ENCODE measurements at places on chromosomes 4 and X. TPM values are rescaled to one million over a fixed set of nuclear protein-coding genes. Genes with fewer than 3 reads are reported as not detected.

DNA sequence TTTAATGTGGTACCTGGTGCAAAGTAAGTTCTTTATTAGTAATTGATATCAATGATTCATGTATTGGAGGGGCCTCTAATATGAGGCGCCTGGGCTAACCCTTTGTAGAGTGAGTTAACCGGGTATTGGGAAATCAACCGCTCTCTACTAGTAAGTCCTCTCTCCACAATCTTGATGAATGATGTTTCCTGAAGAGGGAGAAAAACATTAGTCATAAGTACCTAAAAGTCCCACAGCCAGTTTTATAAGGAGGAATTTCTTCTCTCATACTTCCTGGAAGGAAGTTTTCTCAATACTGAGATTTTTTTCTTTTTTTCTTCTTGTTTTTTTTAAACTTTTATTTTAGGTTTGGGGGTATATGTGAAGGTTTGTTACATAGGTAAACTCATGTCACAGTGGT is 62.3 kb downstream of the AGTR2 start:
- DNase-seq, result no peak

GRCh38 chr4:186761393-186761792 is 37.7 kb upstream of the FAT1 start:
- DNase-seq, result no peak

Gene CLDN22
- polyA plus RNA-seq, result 0.07 TPM

DNA sequence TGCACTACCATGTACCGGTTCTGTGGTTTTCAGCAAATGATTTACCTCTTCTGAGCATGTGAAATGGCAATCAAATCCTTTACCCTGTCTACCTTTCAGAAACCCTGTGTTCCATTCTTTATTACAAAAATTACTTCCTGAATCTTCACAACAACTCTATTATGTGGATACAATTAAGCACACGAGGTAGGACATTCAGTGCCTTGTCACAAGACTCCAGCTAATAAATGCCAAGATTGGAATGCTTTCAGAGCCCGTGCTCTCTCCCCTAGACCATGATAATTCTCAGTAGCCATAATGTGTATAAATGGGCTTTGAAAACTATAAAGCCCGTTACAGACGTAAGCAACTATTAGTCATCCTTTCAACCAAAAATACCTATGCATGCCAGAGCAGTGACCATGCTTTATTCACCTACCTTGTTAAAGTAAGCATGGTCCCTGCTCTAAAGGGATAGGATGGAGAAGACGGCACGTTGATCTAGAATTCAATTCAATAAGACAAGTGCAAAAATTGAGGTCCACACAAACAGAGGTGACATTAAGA is 2.4 kb downstream of the RXFP1 start:
- DNase-seq, result no peak

Gene ARL9
- polyA plus RNA-seq, result not detected

- DNase-seq, result no peak
Measured at GRCh38 chr4:106803083-106803482, 233.0 kb downstream of the DKK2 start.

Gene IL2
- not detected for polyA plus RNA-seq

Gene AKAP14
- polyA plus RNA-seq, result 0.20 TPM

DNA sequence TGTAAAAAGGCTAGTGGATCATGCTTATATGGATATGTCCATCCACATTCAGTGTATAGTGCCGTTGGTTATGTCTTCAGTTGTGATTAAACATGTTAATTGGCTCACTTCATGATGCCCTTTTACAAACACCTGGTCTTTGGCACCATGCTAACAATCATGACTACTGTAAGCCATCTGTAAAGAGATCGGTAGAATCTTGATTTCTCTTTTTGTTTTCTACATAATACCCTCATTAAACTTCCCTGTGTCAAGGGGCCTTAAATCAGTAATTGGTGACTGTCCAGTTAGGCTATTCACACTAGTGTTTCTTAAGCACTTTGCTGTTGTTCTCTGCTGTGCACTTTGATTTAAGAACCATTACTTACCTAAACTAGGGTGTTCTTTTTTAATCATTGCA is 475.2 kb downstream of the RPA4 start:
- DNase-seq, result no peak

DNA sequence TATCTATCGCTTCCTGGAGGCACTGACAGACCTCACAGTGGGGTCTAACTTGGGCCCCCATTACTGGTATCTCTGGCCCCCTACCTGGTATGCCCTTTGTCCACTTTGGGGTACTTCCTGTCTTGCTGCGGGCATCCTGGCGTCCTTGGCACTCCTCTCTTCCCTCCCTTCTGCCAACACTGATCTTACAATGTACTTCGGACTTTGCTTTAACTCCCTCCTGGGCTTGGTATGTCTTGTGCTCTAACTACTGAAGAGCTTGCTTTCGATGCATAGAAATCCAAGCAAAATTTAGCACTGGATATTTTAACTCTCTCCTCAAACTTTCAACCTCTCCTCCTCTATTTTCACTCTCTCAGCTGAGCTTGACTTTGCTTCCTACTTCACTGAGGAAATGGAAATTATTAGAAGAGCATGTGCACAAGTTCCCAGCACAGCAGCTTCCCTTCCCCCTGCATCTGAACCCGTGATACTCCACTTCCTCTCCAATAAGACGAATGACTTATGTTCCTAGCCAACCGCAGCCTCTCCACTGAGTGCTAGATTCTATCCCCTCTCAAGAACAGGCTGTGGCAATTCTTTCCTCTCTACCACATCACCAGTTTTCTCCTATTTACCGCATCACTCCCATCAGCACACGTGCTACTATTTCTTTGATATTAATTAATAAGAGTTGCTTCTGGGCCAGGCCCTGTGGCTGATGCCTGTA is 52.9 kb downstream of the SUPT20HL2 start:
- DNase-seq, result no peak

Gene SOD3
- not detected for polyA plus RNA-seq

GRCh38 chr4:85028910-85029309 is 62.4 kb upstream of the WDFY3 start:
- DNase-seq, result no peak

DNA sequence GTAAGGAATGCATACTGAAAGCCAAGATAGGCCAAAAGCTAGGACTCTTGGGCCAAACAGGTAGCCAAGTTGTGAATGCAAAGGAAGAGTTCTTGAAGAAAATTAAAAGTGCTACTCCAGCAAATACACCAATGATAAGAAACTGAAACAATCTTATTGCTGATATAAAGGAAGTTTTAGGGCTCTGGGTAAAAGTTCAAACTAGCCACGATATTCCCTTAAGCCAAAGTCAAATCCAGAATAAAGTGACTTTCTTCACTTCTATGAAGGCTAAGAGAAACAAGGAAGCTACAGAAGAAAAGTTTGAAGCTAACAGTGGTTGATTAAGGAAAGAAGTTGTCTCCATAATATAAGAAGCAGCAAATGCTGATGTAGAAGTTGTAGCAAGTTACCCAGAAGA is 397.6 kb downstream of the PACRGL start:
- DNase-seq, result no peak

DNA sequence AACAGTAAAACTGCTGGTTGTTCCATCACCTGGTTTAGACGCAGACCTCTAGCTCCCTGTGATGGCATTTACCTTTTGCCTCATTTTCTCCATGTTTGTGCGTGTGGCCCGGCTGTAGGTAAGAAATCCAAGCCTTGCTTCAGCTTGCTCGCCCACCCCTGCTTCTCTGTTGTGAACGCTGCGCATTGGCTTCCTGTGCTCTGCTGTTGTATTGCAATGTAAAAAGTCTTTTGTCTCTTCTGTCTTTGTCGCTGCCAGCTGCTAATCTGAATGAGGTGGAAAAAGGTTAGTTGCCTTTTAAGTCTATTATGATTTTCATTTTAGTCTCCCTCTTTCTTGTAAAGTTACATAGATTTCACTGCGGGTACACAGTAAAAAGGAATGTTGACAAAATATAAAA is 127.3 kb upstream of the PACRGL start:
- no peak for DNase-seq

GRCh38 chr4:137543198-137543597 is 10.9 kb upstream of the PCDH18 start:
- no peak for DNase-seq

Gene SYN1
- not detected for polyA plus RNA-seq

Gene SSR4
- polyA plus RNA-seq, result 319 TPM

Gene MND1
- polyA plus RNA-seq, result 4.8 TPM

Gene CENPVL3
- polyA plus RNA-seq, result not detected

Gene TEX11
- polyA plus RNA-seq, result not detected

- DNase-seq, result no peak
Measured at GRCh38 chr4:8403976-8404375, 36.5 kb downstream of the ACOX3 start.

DNA sequence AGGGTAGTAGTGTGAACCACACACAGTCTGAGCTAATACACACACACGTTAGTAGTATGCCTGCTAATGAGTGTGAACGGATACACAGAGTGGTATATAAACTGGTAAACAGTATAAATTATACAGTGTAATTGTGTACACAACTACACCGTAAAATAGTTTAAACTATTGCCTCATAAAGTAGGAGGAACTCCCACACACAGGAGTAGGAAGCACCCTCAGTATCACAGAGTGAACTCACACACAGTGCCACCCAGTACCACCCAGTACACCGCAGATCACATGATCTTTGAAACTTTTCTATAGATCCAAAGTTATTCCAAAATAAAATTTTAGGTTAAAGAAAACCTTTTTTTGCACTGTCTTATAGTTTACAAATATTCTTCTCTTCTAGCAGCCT is 275.1 kb downstream of the ADGRA3 start:
- no peak for DNase-seq

Gene KLKB1
- polyA plus RNA-seq, result 0.67 TPM

Gene ATP1B4
- polyA plus RNA-seq, result not detected

GRCh38 chrX:155766321-155766720 is 114.8 kb upstream of the VAMP7 start:
- no peak for DNase-seq
